ENCODE measurements at places on chromosomes 5 and 9.

GRCh38 chr9:108184941-108185340 lies 670.8 kb downstream of the ACTL7B start:
- no peak for DNase-seq

DNA sequence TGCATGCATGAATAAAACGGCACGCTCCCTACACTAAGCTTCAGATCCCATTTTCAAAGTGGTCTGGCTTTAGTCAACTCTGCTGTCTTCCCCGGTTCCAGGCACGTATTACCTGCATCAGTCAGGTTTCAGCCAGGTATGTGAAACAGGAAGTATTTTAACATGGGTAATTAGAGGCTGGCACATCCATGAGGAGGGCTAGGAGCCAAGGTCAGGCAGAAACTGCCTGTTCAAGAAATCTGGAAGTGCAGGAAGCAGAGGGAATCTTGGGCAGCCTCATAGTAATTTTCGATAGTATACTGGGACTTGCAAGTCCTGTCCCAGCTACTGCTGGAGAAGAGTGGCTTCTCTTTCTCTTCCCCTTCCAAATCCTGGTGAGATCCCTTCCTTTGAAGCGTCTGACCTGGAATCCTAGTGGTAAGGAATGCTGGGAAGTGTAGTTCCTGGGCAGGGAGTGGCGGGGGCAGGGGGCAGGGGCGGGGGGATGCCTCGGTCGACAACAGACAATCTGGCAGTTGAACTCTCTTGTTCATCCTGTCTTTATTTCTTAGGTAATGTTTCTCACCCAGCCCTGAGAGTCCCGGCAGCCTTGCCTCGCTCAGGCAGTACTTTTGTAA lies 403.1 kb downstream of the TLE4 start:
- no peak for DNase-seq

DNA sequence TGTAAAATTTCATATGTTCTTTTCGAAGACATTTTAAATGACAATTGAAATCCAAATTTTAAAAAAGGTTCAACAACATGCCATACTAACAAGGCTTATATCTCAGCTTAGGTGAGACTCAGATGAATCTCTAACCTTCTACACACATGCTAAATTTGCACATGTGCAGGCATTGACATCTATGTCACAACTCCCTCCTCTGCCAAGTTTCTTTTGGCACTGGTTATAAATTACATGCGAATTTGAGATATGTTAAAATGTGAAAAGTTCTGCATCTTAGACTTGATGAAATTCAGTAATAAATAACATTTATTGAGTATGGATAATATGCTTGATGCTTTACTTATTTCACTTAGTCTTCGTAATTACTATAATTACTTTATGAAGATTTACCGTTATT lies 234.3 kb downstream of the TLE4 start:
- DNase-seq = no peak

- DNase-seq = no peak
Observed at GRCh38 chr9:136329636-136330405, 2.5 kb downstream of the GPSM1 start.

- no peak for DNase-seq
Observed at GRCh38 chr5:51983161-51983560, 599.9 kb downstream of the ISL1 start.

DNA sequence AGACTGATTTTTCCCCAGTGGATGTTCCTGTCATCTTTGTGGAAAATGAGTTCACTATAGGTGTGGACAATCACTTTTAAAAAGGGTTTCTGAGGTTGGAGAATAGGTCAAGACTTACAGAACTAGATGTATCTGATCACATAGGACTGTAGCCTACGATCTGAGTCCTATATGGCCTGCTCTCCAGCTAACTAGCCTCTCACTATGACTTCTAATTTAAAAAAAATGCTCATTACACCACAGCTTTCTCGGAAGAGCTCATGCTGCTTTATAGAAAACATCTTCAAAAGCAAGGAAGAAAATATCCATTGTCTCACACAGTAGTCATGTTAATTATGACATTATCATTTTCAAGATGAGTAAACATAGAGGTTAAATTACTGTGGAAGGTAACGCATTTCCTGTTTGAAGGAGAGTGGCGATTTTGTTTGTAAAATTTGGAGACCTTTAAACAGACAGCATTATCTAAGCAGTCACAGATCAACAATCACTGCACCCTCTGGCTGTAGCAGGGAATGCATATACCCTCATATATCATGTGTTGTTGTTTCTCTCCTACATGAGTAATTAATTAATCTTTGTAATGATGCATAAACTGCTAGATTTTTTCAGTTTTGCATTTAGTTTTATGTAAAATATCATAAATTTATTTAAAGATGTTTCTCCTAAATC lies 573.7 kb downstream of the GABRG2 start:
- no peak for DNase-seq

- DNase-seq = no peak
Observed at GRCh38 chr9:89806371-89807100, 201.7 kb downstream of the GADD45G start.

DNA sequence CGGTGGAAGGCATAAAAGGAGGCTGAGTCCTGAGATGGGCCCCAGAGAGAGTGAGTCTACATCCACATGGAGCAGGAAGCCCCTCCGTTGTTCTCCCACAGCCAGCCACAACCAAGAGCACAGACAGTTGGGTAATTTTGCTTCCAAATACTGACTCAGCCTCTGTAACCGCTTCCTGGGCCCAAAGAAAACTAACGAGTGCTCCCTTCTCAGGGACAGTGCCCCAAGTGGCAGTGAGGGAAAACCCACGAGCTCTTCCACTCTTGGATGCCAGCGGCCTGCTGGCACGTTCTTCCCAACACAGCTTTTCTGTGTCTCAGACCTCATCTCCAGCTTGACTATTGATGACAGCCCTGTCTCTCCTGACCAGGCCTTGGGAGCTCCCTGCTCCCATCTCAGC lies 207.6 kb downstream of the FSTL4 start:
- DNase-seq = peak; percentile 49

DNA sequence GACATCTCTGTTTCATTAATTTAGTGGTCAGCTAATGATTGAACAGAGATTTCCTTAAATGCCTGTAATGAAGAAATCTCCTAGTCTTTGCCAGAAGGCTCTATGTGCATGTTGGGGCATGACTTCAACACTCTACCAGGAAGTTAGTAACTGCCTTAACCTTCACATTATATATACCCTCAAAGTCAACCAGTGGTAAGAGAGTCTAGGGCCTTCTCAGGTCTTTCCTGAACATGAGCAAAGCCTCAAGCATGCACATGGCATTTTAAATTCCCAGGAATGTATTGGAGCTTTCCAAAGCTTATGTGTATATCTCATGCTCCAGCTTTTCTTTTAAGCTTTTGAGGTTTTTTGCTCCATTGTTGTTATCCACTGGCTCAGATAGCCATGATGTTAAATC lies 388.3 kb downstream of the ARRDC3 start:
- no peak for DNase-seq

- DNase-seq = no peak
Observed at GRCh38 chr5:176653401-176654385, 6.4 kb downstream of the TSPAN17 start.

- DNase-seq = no peak
Observed at GRCh38 chr5:61347080-61347479, 15.0 kb downstream of the ZSWIM6 start.
